ENCODE measurements at places on chromosomes 2 and 18.

GRCh38 chr2:50345701-50346591, 686.0 kb downstream of the NRXN1 start:
- ATAC-seq = no peak

DNA sequence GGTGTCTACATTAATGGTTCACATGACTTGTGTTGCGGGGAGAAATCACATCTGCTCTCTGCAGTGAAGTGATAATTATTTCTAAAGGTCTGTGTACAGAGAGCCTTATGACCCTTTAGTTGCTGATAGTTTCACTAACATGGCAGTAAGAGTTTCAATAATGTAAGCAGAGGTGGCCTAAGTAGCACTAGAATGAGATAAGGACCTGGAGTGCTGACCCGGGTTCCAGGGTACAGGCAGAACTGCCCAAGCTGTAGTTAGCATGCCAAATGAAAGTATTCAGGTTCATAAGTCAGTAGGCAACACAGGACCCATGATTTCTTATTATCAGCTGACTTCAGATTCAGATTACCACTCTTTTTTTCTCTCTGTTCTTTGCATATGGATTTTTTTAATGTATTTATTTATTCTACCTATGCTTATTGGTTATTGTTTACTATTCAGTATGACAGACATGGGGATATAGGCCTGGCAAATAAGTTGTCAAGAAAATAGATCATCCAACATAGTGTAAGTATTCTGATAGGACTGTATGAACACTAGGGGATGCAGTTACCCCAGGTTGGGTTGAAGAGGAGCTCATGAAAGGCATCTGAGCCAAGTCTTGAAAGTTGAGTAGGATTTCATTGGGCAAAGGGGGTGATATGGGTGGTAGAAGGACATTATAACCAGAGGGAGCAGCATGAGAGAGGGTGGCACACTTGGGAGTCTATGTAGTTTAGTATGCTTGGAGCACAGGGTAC, 105.2 kb downstream of the CCDC85A start:
- no peak for ATAC-seq

DNA sequence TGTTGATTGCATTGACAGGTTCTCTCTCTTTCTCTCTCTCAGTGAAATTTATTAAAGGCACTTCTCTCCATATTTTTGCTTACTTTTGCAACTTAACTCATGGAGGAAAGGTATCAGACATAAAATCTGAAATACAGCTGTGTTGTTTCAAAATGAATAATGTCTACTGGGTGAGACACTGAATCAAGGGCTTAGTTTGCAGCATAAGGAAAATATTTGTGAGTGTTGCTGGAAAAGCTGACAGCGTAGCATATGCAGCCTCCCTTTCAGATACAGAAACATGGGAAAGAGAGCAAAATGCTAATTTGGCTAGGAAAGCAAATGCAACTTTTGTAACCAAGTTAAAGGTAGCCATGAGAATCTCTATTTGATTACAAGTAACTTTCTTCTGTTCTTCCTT, 81.5 kb upstream of the COL3A1 start:
- ATAC-seq = no peak

DNA sequence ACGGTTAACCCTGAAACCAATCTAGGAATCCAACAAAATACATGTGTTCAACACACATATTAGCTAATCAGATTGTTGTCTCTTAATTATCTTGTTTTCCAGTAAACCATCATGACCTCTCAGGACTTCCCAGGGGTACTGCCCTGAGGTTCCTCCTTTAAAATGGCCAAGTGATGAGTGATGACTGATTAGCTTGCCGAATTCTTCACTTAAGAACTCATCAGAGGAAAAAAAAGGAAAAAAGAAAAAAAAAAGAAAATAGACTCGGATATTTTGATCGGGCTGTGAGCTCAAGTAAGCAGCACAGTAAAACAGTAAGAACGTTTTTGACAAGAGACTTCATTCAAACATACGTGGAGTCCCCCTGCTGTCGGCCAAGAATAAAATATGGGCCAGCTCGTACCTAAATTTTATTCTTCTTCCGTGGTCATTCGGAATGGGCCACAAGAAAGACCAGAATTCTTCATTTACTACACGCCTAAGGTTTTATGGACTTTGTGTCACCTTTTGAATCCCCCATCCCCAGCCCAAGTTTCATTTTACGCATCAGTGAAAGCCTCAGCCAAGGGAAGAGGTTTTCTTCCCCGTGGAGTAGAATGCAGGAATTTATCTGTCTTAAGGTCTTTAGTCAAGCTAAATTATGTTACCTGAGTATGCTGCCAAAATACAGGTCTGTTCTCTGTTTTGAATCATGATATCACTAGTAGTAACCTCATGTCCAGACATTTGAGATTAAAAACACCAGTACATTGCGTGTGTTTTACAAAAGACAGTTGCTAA, 40.5 kb downstream of the COLEC12 start:
- ATAC-seq = no peak

DNA sequence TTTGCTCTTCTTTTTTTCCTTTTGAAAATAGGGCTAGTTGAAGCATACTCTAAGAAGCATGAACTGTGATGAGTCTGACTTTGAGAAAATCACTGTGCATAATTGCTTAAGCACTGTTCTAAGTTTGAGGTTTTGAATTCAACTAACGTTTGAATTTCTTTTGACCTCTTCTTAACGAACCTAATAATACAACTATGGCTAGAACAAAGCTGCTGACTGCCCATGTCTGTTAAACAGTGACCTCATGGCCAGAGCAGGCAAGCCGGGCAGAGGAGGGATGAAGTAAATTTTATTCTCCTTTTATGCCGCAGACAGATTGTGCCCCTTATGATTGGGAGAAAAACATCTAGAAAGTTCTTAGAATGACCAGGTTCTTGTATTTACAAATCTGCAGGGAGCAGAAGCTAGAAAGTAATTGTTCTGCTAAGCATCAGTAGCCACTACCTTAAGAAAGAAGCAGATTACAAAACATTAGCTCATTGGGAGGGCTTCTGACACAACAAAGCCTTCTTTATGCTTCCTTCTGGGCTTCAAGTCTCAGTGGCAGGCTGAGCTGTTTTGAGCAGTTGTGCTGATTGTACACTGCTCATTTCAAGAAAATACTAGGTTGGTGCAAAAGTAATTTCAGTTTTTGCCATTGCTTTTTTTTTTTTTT, 97.8 kb upstream of the RASGRP3 start:
- no peak for ATAC-seq

DNA sequence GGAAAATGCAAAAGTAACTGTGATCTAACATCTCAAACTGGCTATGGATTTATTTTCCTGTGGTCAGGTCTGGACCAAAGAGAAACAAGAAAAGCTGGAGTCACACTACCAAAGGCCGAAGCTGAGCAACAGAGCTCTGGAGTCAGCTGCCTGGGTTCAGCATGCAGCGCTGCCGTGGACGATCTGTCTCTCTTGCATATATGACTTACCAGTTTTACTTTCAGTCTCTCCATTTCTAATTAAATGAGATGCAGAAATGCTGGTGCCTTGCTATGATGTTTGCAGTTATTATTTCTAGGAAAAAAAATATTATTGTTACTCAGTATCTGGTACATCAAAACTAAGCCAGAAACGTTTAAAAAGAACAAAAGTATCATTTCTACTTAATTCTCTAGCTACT, 813.2 kb downstream of the RNF144A start:
- no peak for ATAC-seq

DNA sequence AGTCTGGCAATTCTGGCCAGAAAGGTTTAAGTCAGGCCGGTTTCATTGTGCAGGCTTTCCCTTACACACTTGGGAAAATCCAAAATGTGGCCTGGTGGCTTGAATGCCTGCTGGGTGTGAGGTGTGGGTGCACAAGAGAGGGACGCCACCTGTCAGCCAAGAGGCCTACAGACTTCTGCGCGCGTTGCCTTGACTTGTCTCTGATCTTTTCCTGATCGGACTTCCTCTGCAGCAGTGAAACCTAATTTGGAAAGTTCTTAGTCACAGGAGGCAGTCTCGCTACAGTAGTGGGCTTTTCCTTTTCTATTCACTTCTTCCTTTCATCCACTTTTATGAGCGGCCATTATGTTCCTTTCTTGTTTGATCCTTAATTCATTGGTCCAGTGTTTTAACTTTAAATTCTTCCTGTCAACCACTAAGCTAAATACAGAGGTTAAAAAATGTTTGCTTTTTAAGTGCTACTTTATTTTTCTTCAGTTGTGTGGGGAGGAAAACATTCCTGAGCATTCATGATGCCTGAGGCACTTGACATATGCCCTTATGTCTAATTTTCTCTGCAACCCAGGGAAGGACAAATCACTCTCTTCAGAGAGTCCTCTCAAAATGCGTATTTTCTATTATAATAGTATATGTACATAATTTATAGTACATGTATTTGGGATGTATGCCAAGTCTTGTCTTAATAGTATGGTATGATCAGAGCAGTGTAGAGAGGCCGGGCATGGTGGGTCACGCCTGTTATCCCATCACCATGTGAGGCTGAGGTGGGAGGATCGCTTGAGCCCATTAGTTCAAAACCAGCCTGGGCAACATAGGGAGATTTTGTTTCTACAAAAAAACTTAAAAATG, 128.9 kb downstream of the WDSUB1 start:
- ATAC-seq = no peak

DNA sequence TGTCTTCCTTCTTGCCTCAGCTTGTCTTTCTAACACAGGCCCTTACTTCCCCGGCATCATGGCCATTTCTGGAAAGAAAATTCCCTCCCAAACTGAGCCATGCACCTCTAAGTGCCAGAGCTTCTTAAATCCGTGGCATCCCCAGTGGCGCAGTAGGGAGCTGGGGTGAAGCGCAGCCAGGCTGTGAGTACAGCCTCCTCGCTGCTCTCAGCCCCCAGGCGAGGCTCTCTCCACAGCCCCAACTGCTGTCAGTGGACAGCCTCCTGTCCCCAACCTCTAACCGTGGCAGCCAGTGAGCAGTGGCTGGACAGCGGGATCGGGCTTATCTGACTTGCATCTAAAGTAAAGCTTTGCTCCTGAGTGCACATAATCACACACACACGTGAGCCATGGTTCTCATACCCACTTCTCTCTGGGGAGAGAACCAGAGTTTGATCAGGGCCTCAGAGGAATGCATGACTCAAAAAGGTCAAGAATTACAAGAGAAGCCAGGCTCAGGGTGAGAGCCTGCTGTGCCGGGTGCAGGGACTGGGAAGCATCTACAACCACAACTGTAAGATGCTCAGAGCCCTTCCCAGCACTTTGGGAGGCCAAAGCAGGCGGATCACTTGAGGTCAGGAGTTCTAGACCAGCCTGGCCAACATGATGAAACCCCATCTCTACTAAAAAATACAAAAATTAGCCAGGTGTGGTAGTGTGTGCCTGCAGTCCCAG, 50.7 kb downstream of the SFXN5 start:
- no peak for ATAC-seq

DNA sequence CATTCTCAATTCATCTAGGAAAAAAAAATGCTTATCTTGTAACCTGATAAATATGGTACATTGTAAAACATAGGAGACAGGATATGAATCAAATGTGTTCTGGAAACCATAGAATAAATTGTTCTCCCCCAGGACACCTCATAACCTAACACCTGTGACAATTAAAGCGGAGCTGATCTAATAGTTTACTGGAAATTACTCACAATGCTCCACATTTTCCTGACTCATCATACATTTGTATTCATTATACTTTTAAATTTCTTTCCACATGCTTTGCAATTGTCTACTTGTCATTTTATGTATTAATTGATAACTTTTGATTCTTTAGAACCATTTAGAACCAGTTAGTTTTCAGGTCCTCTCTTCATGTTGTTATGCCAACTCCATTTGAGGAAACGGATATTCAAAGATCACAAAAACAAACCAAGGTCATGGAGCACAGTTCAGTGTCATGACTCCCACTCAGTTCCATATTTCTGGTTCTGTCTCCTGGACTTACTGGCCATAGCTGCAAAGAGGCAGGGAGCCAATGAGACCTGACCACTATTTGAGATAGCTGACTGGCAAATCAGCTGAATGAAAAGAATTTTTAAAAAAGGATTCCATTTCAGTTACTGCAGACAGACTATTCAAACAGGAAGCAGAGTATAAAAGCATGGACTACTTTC, 128.5 kb downstream of the CALCRL start:
- ATAC-seq = no peak

DNA sequence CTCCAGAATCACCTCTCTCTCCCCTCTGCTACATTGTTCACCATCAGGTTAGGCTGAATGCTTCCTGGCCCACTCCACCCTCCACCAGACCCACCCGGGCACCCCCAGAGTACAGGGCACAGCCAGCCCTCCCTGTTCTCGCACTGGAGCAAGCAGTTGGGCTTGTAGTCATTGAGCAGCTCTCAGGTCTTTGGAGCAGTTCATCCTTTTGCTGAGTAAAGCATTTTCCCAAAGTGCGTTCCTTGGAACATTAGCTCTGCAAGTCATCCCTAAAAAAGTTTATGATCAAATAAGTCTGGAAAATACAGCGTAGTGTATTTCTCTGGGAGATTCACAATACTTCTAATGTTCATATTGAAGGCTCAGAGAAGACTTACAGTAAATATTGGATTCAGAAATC, 103.5 kb upstream of the DAPL1 start:
- ATAC-seq = no peak

DNA sequence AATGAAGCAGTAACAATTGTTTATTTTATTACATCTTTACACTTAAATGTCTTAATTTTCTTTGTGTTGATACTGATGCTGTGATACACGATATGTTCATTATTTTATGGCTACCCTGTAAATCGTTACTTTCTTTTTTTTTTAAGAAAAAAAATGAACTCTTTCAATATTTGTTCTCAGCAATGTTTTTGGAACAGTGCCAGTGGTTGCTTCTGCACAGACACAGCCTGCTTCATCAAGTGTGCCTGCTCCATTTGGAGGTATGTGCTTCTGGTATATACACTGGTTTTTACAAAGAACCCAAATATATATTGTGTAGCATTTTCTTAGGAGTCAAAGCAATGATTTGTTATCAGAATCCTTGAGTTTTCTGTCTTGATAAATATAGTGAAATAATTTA, 62.2 kb upstream of the SCYGR2 start:
- ATAC-seq = no peak

DNA sequence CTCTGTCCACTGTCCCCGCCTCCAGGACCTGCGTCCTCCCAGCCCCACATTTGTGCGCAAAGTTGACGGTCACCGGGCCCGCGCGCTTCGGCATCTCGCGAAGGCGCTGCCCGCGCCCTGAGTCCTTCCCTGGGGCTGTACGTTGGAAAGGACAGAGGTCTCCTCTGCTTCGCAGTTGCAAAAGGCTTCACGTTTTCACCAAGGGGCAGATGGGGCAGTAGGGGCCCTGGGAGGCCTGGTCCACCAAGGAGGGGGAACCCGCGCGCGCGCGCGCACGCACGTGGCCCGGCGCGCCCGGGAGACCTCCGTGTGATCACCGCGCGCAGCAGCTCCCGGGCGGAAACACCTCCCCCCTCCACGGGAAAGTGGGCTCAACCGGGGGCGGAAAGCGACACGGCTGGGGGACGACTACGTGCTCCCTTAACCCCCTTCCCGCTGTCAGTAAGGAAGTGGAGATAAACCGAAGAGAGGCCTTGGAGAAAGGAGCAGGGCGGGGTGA, 21.9 kb downstream of the TEX44 start:
- peak; percentile 1 for ATAC-seq

DNA sequence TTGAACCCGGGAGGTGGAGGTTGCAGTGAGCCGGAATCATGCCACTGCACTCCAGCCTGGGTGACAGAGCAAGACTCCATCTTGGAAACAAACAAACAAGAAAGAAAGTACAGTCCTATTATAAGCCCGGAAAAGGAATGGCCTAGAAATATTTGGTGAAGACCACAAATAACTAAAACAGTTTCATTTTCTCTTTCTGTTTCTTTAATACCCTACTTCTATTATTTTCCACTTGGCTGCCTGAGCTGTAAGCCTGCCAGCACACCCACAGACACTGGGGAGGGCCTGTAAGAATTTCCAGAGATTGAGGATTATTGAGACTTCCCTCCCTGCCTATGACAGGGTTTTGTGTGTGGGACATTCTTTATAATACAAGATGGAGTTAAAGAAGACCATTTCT, 188.0 kb upstream of the DCC start:
- ATAC-seq = no peak
